RPMI8226 (cell line): ENCODE measurements at places on chromosomes 13 and 19.

- no peak for DNase-seq
These were observed 1.9 kb downstream of the KLF12 start for GRCh38 chr13:74132152-74132775.

DNA sequence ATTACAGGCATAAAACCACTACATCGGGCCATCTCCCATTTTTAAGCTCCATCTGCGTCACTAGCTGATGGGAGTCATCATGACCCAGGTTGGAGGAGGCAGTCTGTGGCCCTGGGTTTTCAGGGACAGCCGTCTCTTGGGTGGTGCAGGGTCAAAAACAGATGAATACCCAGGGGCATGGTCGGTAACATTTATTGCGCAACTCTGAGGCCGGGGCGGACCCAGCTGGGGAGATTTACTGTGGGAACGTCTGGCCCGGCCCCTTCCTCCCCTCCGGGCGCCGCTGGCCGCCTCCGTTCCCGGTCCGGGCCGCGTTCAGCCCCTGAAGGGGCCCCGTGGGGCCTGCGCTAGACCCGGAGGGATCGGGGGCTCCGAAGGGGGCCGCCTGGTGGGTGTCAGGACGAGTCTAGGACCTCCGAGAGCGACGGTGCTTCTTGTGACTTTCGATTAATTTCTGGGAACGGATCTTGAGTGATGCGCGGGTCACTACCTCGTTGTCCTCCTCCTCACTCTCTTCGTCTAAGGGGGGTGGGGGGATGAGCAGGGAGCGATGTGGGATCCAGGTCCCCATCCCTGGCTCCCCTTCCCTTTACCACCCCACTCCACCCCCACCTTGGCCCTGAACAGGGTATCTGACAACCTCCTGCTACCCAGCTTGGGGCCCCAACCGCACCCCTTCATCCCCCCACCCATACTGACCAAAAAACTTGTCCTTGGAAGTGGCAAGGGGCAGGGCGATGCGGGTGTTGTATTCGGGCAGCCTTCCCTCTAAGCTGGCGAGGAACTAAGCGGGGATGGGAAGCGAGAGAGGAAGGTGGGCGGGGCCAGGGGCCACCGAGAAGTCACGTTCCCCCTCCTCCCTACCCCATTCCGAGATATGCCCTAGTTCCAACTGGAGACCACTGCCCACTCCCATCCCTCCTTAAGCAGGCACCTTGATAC is 1.6 kb upstream of the RGL3 start:
- DNase-seq = no peak

- no peak for DNase-seq
These were observed 13.1 kb upstream of the PNMA8C start for GRCh38 chr19:46441866-46442265.

DNA sequence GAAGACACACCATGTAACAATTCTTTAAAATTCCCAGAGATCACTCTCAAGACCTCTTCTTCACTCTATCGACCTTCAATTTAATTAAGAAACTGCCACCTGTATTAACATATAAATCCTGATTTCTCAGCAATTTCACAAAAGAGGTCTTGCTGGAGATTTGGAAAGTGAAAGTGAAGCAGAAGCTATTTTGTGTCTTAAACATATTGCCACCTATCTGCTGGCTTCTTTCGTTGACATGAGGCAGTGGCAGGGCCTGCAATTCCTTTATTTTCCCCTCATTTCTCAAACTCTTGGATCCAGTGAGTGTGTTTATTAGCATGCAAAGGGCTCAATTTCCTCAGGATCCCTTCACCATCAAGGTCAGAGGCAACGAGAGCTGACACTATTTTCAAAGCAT is 780.2 kb upstream of the SLITRK1 start:
- DNase-seq = no peak

DNA sequence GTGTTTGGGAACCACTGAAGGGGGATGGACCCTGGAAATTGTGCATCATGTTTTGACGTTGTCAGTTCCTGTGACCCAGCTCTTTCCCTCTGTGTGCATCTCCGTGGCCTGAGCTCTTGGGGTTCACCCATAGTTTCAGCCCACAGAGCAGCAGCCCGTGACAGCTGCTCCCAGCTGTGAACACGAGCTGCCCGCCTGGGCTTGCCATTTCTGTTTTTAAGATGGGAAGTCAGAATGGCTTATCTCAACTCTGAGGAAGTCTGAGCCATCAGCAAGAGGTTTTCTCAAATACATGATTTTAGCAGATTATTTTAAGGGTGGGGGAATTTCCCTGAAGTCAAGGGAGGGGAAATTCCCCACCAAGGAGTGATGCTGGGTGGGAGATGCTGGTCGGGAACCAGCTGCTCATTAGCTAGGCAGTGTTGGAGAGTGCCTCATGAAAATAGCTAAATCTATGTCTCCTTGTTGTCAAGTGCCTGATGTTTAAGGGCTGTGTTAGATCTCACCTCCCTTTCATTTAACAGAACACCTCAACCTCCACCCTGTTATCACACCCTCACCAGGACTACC is 34.8 kb upstream of the C1QTNF9 start:
- DNase-seq = no peak

GRCh38 chr13:42038661-42039456 is 9.6 kb upstream of the DGKH start:
- no peak for DNase-seq

- no peak for DNase-seq
These were observed 327.0 kb downstream of the UQCRFS1 start for GRCh38 chr19:28885965-28886364.

DNA sequence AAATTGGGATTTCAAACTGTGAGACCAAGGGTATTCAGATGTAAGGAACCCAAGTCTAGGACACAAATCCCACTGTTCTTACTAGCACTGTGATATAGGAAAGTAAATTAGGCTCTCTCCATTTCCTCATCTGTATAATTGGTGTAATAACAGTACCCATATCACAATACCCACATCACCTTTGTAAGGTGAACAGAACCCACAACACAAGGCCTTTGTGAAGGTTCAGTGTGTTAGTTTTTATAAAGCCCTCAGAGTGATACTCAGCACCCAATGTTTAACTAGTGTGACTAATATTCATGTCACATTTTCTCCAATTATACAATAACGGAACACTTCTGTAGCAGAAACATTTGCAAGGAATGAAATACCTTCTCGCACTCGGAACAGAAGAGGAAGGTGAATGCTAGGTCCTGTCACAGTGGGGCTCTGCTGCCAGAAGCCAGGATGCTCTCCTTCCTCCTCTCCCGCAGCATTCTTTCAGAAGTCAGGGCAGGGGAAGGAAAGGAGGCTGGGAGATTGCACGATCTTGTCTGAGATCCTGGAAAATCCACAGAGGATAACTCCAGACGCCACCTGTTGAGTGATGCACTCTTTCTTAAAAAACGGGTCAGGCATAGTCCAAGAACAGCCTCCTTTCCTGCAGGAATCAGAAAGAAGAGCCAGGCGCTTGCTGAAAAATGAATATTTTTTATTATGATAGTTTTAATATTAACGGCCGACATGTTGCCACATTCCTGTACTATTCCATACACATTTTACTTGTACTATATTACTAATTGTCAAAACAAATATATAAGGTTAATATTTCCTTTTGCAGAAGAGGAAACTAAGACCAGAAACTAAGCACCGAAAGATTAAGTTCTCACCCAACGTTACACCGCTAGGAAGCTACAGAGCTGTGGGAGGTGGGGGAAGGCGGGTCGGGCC is 762 bp downstream of the ZNF45 start:
- DNase-seq = no peak

- DNase-seq = no peak
These were observed 1985.7 kb upstream of the PRR20A start for GRCh38 chr13:55155046-55155445.

- DNase-seq = peak; percentile 19
These were observed 56.8 kb downstream of the KCNC3 start for GRCh38 chr19:50272263-50272897.

DNA sequence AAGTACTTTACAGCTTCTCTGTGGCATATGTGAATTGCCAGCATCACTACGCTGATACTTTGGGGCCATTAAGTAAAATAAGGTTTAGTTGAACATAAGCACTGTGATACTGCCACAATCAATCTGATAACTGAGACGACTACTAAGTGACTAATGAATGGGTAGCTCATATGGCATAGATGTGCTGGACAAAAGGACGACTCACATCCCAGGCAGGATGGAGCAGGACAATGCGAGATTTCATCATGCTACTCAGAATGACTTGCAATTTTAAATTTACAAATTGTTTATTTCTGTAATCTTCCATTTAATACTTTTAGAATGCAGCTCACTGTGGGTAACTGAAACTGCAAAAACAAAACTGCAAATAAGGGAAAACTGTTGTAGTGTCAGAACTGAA is 13.6 kb downstream of the CCDC122 start:
- no peak for DNase-seq

- no peak for DNase-seq
These were observed 2.1 kb downstream of the ZNF563 start for GRCh38 chr19:12331211-12331941.

DNA sequence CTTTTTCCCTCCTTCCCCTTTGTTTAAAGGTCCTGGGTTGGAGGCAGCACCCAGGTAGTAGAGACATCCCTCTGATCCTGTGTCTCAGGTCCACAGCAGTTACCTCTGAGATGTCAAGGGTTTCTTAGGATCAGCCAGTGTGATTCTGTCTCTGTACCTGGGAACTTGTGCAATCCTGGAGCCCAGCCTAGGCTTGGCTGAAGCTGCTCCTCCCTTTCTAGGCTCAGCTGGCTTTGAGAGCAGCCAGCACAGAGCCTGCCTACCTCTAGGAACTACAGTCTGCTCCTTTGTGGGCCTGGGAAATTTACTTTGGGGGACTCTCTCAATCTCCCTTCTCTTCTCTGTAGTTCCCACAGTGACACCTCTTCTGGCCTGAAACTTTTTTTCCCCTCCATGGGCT is 171.6 kb downstream of the MTUS2 start:
- no peak for DNase-seq

- no peak for DNase-seq
These were observed 7.4 kb downstream of the FCER2 start for GRCh38 chr19:7694499-7694898.

GRCh38 chr13:28865951-28866350 is 45.8 kb downstream of the MTUS2 start:
- no peak for DNase-seq

DNA sequence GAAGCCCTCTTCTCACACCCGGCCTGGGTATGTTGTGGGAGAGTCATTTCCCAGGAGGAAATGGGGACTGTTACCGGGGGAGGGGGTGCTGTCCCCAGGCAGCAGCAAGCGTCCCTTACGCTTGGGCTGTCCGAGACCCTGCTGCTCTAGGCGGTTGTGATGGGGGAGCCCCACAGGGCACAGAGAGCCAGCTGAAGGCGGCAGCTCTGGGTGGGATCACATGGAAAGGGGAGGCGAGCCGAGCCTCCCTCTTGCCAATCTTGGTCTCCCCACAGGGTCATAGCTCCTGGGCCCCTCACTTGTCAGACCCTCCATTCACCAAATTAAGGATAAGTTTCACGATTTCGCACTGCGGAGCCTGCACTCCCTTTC is 22.0 kb downstream of the EPN1 start:
- DNase-seq = no peak

GRCh38 chr19:12867120-12868099 is 13.8 kb downstream of the DNASE2 start:
- DNase-seq = peak; percentile 40

DNA sequence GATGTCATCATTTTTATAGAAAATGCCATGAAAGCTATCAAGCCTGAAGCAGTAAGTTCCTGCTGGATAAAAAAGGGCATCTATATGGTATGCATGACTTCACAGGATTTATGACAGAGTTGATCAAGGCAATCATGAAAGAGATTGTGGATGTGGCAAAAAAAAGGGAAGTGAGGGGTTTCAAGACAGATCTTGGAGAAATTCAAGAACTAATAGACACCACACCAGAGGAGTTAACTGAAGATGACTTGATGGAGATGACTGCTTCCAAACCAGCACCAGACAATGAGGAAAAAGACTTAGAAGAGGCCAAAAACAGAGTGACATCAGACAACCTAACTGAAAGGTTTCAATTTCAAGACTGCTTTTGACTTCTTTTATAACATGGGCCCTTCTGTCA is 691.1 kb upstream of the SLC10A2 start:
- DNase-seq = no peak

DNA sequence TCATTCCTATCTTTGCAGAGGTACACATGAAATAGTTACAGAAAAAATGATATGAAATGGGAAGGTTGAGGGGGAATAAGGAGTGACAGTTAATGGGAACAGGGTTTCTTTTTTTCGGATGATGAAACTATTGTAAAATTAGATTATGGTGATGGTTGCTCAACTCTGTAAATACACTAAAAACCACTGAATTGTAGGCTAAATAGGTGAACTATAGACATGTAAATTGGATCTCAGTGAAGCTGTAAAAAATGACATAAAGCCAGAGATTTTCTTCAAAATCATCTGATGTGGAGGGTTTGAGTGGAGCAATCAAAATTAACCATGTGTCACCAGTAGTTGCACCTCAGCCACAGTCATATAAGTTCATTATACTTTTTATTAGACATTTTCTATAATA is 6.6 kb upstream of the FLT3 start:
- DNase-seq = no peak

GRCh38 chr13:43551897-43552456 is 234.8 kb downstream of the ENOX1 start:
- DNase-seq = no peak

DNA sequence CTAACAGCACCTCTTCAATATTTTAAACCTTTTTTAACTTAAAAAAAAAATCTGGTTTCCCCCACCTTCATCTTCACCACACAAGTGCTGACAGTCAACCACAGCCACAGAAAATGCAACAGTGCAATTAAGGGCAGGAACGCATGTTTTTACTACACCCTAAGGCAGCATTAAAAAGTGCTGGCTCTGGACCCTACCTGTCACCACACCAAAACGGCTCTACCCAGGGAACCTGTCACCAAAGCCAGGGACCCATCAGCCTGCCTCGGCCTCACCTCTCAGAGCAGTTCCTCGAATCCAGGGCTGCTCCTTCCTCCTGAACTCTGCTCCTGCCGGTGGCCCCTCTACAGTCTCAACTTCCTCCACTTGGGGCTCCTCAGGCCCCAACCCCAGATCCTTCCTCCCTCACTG is 22.5 kb upstream of the SLC35E1 start:
- peak; percentile 76 for DNase-seq

DNA sequence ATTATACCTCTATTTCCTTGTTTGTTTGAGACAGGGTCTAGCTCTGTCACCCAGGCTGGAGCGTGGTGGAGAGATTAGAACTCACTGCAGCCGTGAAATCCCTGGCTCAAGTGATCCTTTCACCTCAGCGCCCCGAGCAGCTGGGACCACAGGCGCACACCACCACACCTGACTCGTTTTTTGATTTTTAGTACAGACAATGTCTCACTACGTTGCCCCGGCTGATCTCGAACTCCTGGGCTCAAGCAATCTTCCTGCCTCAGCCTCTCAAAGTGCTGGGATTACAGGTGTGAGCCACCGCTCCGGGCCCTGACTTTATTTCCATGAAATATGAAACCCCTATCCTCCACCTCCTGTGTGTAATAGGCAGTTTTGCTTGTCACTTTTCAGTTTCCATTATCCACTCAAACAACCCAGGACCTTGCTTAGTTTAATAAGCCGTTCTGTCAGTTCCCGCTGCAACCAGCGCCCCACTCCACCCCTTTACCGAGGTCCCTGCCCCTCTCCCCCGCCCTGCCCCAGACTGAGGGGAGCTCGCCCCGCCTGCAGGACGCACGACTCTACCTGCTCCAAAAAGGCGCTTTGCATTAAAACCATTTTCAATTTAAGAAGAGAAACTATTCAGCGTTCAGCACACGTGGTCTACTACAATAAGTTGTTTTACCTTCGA is 16.9 kb downstream of the ZNF816 start:
- DNase-seq = no peak
